ENCODE measurements at places on chromosomes 2 and 18.

DNA sequence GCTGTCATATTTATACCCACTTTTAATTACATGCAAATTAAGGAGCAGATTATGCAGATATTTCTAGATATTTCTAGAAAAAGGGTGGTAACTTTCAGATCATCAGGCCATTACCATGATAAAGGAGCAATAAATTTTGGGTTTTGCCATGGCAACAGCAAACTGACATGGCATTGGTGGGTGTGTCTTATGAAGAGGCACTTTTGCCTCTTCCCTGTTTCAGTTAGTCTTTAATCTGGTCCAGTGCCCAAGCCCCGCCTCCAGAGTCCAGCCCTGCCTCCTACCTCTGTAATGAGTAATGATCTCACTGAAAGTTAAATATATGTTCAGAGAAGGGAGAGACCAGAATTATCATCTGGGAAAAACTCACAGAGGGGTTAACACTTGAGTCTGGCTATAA, 124.8 kb downstream of the SCG2 start:
- no peak for DNase-seq

DNA sequence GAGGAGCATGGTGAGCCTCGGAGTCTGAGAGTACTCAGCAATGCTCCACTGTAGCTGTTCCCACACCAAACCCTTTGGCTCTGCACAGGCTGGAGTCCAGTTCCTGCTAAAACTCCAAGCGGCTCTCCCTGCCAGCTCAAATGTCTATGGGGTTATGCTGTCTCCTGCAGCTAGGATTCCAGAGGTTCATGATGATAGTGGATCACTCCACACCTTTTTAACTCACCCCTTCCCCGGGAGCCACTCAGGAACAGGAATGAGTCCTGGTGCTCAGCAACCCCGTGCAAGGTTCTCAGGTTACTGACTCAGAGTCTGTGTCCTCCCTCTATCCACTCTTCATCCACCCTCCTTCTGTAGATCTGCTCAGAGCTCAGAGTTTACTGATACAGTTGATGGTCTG, 410.0 kb downstream of the CDH19 start:
- DNase-seq, result no peak

DNA sequence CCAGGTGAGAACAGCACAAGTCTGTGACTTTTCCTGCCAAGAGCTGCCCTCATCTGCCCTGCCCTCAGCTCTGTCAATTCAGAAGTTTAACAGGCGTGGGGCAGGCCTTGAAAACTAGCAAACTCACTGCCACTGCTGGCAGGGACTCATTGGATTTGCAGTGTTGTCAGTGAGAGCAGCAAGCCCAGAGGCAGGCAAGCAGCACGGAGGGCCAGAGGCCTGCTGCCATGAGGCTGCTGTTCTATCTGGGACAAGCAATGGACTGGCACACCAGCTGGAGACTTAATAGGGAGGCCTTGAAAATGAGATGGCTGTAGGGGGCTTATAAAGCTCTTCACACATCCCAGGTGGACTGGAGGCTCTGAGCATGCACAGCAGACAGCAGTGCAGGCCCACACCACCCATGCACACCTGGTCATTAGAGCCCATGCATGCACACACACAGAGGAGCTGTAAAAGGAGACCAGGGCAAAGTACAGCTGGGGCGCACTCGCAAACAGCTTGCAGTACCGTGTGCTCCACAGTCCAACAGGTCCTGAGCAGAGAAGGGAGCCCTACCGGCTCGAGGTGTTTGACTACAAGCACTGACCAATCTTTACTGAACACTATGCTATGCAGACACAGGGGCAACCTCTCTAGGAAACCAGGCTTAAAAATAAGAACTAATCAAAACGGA, 28.7 kb downstream of the MGAT4A start:
- no peak for DNase-seq

- no peak for DNase-seq
Measured at GRCh38 chr18:67670024-67670543, 153.6 kb upstream of the DSEL start.

DNA sequence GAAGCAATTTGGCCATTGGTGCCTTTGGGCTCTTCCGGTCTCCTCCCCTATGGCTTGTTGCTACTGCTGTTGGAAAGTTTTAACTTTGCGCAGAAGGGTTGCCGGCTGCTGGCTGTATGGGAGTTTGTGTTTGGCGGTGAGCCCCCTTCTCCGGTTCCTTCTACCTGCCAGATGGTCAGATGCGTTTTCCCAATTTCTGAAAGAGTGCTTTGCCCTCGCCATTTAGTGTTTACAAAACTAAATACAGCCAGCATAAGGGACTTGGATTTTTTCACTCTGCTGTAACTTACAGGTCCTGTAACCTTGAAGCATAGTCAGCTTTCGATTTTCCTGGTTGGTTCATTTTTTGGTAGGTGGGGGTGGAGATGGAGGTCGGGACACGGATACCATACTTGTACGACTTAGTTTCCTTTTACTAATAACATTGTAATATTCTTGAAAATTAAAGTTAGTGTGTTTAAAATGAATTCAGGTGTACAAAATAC, 604 bp downstream of the COQ10B start:
- DNase-seq, result no peak

- no peak for DNase-seq
Measured at GRCh38 chr2:112880696-112881095, 30.3 kb upstream of the IL37 start.

GRCh38 chr2:143934626-143935481, 585.1 kb downstream of the ZEB2 start:
- no peak for DNase-seq

DNA sequence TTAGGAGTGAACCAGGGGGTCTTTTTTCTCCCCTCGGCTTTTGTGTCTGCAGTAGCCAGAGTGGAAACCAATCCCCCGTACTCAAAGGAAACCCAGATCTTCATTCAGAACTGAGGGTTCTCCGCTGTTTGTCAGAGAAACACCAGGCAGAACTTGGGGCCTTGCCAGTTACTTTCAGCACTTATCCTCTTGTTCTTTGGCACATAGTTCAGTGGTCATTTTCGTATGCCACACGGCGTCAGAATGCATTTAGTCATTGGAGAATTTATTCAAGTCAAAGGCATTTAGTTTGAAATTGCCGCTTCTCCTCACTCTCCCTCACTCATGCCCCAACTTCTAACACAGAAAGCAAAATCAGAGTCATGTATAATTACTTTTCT, 102.9 kb downstream of the CABLES1 start:
- DNase-seq, result peak; percentile 73

DNA sequence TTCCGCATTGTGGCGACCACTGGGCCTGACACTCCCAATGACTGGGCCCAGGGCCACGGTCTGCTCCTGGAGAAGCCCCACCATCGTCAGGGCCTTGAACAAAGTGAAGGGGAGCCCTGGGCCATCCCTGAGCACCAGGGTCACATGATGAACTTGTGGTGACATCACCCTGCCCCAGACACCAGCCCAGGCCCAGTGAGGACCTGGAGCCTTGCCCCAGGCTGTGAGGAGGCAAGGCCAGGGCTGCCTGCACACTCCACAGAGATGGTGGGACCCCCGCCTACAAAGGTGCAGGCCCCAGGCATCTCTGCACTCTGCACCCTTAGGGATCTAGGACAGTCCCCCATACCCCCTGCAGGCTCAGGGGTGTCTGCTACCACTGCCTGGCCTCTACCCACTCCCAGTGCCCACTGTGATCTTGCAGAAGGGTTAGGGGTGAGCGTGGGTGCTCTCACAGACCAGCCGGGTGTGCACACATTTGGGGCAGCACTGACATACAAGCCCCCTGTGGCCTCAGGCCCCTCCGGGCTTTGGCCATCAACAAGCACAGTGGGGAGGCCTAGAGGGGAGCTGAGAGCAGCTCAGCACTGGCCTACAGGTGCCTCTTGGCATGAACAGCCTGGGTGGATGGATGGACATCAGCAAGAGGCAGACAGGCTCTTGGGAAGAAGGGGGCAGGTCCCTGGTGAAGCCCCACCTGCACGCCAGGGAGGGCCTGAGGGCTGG, 624.0 kb upstream of the LRRTM4 start:
- no peak for DNase-seq

- no peak for DNase-seq
Measured at GRCh38 chr2:20606198-20606597, 44.7 kb downstream of the HS1BP3 start.

DNA sequence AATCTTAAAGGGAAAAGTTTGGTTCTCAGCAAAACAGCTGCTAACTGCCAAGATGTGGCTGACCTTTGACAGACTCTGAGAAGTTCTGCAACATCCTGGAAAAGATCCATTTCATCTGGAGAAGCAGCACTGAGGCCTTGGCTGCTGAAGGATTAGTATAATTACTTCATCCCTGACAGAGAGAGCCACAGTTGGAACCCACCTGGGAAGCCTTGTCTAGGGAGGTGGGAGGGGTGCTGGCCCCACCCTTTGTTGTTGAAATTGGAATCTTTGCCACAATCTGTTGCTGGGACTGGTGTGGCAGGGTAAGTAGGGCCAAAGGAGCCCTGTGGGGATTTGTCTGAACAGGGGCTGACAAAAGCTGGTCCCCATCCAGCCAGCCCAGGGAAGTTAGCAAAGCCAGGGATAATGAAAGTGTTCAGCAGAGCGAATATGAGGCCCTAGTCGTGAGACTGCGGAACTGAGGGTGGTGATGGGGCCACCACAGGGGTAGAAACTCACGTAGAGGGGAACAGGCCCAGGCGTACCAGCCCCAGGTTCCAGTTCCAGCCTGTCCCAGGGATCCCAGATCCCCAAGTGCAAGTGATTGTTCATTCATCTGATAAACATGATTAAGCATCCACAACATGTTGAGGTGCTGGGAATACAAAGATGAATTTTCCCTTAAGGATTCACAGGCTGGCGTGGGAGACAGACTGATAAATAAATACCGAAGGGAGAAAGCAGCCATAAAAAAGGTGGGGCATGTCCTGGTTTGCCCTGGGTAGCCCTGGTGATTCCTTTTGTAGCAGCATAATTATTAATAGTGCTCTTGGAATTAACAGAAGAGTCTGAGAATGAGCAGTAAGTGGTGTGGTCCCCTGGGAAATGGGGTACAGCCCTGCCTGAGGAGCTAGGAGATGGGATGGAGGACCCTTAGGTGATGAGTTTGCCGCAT, 60.0 kb downstream of the MYO1B start:
- DNase-seq, result no peak

DNA sequence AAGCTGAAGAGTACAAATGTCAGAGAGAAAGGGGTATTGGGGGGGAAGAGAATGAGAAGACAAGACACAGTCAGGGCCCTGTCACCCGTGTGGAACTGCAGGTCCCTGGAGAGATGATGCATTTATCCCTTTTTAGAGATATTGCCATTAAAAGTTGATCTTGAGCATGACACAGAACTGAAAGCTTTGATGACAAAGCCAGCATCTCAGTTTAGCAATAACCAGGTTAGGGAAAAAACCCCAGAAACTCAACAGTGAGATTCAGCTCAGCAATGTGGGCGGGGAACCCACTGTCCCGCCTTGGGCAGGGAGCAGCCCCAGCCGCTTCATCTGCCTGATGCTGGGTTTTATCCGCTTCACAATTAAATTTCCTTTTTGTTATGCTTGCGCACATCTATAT, 181.1 kb downstream of the NEDD4L start:
- DNase-seq, result no peak

- DNase-seq, result no peak
Measured at GRCh38 chr2:223474893-223475292, 127.3 kb downstream of the SCG2 start.

GRCh38 chr2:177611310-177611886, 218.8 kb downstream of the AGPS start:
- DNase-seq, result no peak

- no peak for DNase-seq
Measured at GRCh38 chr2:133417415-133417814, 150.8 kb downstream of the NCKAP5 start.
